ENCODE measurements at places on chromosomes 3 and 15.

- no peak for DNase-seq
These were observed 6.1 kb upstream of the HGD start for GRCh38 chr3:120688121-120688520.

DNA sequence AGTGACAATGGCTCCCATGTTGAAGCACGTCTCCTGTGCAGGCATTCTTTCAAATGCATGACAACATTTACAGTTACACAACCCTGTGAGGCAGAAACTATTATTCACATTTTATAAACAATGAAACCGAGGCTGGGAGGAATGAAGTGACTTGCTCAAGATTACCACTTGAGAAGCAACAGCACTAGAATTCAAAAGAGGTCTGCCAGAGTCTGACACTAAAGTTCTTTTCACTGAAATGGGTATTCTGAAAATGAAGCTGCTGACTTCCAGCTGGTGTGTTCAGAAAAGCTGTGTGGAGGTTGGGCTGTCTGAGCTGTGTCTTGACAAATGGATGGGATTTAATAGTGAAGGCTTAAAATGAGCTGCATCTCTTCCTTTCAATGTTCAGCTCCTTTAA, 104.4 kb downstream of the THSD4 start:
- no peak for DNase-seq

- DNase-seq, result no peak
These were observed 160.0 kb upstream of the PRICKLE2 start for GRCh38 chr3:64385277-64385676.

DNA sequence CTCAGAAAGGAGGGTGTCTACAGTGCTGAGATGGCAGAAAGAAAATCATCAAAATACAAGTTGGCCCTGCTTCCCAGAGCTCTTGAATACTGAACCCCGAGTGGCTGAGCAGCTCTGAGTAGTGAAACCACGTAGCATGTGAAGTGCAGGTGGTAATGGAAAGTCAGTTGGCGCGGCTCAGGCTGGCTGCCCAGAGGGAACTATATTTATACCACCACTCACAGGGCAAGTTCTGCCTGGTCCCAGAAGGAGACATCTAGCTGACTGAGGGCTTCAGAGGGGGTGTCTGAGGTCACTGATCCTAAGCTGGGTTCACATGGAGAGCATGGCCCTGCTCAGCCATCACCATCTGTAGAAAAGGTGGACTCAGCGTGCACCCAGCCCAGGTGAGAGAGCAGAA, 129.6 kb upstream of the AGBL1 start:
- no peak for DNase-seq

DNA sequence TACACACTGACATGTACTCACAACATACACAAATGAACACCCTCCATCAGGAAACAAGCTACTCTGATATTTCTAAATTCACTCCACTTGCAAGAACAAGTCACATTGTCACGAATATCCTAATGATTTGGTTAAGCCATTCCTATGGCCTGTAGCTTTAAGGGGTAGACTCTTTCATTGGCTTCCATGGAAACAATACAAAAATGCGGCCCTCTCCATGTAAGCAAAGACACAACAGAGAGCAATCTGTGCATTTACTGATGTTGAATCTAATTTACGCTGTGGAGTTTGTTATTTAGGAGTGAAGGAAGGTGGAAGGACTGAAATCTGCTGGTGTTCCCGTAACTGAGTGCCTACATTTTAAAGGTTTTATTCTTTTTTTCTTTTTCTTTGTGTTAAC, 114.5 kb downstream of the FMN1 start:
- DNase-seq, result no peak

- DNase-seq, result peak; percentile 86
These were observed 1.9 kb upstream of the ARL6IP5 start for GRCh38 chr3:69082805-69083204.

DNA sequence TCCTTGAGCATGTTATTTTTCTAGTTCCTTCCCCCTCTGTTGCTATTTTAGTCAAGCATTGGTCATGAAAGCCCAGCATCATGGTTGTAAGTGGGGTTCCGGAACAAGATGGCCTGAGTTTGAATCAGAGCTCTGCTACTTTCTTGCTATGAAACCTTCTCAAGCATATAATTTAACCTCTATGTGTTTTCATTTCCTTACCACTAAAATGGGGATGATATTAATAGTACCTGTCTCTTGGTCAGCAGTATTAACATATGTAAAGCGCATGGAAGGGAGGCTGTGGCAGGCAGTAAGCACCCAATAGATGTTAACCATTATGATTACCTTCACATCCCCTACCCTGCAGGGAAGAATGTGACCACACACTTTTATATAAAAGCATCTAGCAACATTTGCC, 14.3 kb upstream of the SPRED1 start:
- DNase-seq, result no peak

- DNase-seq, result no peak
These were observed 190.8 kb downstream of the ADAMTSL3 start for GRCh38 chr15:83844742-83845141.

- DNase-seq, result no peak
These were observed 47.3 kb upstream of the USP50 start for GRCh38 chr15:50593761-50594160.

DNA sequence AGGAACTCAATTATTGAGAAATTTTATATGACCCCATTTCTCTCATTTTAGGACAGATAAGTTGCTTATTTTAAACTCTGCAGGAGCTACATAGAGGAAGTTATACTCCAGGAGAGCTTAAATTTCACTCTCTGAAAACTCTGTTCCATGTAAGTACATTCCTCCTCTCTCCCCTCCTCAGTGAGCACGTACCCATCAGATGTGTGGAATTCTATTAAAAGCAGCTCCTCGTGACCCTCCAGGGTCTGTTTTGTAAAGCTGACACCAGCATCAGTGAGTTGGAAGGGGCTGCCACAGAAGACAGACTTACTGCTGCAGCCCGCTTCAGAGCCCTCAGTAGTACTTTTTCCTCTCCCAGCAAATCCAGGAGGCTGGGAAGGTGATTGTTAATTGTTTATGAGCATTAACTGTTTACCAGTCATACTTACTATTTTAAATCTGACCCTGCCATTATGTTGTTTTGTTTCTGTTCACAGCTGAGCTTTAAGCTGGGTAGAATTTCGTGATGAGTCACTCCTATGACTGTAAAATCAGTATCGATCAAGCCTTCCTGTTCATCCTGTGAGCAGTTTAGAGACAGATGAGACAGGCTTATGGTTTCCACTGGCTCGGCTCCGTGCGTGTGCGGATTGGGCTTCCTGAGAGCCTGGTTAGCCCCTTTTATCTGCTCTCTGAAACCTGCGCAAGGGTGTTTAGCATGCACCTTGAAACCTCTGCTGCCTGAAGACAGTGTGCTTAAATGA, 20.4 kb downstream of the IGF1R start:
- DNase-seq, result no peak

GRCh38 chr3:51967384-51968169, at the start of gene PCBP4:
Gene PCBP4 (minus strand): TSS chr3:51967454. CDS start chr3:51961240, 6,214 bp downstream.
- peak; percentile 54 for DNase-seq

- no peak for DNase-seq
These were observed 27.8 kb downstream of the ARHGEF3 start for GRCh38 chr3:56773986-56774385.

DNA sequence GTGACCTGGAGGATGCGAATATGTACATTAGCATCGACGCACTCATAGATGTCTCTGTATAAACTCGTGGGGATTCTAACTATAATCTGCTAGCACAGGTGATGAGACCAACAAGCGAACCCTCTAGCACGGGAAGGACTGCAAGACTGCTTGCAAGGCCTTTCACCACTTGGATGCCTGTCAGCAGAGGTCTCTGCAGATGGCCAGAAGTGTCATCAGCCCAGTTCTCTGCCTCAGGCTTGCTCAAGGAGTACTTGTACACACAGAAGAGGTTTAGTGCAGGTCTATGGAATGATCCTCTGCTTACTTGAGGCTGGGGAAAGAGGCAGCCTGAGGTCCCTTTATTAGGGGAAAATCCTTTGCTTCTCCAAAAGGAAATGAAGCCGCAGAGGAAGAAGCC, 48.1 kb downstream of the EDEM1 start:
- DNase-seq, result no peak

GRCh38 chr15:69468241-69469121, 15.9 kb downstream of the RPLP1 start:
- peak; percentile 90 for DNase-seq

GRCh38 chr3:15556512-15556911, 35.0 kb upstream of the COLQ start:
- peak; percentile 45 for DNase-seq

GRCh38 chr15:84946772-84947489, 34.7 kb upstream of the PDE8A start:
- DNase-seq, result no peak

DNA sequence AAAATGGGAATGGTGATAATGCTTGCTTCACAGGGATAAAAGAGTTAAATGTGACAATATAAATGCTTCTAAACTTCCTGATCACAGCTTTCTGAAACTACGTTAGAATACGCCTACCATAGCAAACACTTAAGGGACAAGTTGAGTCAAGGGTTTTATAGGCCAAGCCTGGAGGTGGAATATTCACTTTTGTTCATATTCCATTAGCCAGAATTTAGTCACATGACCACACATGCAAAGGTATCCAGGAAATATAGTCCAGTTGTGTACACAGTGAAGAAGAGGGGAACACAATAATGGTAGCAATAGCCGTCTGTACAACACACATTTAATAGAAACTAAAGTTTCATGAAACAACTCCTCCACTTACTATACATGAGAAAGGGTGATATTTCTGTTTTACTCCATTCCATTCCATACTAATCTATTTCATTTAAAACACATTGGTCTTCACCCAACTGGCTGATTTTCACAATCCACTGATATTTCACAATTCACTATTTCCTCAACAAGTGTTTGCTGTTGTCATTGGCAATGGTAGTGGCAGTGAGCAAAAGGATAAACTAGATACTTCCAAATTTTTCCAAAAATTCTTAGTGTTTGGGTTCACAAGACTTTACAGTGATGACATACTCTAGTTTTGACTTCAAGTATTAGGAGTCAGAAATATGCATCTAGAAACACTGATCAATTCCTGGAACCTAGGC, 270.9 kb downstream of the ERC2 start:
- no peak for DNase-seq

DNA sequence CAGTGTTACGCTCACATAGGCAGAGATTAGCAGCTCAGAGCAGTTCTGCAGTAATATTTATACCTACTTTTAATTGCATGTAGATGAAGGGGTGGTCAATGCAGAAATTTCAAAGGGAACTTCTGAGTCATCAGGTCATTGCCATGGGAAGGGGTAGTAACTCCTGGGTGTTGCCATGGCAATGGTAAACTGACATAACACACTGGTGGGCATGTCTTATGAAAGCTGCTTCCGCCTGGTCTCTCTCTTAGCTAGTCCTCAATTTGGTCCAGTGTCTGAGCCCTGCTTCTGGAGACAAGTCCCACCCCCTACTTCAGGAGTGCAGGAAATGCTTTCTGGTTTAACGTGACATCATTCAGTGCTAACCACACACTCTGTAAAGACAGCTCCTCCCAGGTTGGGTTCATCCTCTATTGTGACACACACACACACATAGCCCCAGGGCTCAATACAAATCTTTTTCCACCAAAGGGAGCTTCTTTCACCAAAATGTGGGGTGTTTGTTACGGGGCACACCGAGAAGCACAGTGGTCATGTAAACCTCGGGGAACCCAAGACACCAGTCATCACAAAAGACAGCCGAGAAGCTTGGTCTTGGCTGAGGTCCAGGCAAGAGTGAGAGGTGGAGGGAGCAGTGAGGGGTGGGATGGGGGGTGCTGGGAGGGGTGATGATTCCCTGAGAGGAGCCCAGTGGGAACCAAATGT, 74.5 kb downstream of the TLE3 start:
- peak; percentile 82 for DNase-seq

DNA sequence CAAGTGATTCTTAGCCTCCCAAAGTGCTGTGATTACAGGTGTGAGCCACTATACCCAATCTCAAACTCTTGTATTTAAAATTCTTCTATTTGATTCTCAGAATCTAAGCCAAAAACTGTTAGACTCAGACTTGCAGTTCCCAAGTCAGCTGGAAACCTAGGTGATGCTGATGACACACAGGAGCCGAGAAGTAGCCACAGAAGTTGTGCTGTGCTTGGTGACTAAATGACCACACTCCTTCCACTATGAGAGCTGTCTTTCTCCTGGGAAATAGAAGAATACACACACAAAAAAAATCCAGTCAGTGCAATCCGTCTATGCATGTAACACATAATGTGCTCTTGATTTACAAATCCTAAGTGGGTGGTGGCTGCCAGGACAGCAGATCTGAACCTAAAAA, 33.9 kb downstream of the ILDR1 start:
- DNase-seq, result no peak

- no peak for DNase-seq
These were observed at the start of gene MKRN2OS for GRCh38 chr3:12545473-12545791. Gene MKRN2OS (minus strand): TSS chr3:12545499. CDS start chr3:12545464, 35 bp downstream.

DNA sequence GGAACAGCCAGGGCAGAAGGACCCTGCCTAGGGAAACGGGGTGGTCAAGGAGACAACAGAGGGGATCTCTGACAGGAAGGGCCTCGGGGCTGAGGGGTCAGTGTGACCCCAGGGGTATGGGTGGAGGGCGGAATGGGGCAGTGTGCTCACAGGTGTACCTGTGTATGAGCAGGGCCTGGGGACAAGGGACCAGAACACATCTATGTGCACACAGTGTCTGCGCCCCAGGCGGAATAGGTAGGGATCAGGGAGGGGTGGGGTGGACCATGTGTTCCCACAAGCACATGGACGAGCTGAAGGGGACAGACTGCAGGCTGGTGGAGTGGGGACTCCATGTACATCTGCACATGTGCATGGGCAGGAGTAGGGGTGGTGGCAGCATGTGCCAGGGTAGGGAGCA, 5.0 kb upstream of the TLR9 start:
- no peak for DNase-seq

DNA sequence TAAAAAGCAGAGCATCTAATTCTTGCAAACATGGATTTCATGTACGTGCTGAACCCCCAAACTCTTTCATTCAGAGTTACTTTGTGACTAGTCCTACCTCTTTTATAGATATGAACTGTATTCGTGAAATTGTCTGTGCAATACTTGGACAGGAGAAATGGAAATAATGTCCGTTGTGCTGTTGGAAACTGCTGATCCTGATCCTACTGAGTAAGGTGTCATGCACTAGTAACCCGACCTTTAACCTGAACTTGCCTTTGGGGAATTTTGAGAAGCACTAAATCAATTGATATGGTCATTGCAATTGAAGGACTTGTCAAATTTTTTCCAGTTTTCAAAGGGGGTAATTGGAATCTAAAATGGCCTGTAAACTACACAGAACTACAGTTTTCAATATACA, 856.4 kb downstream of the ROBO1 start:
- no peak for DNase-seq

DNA sequence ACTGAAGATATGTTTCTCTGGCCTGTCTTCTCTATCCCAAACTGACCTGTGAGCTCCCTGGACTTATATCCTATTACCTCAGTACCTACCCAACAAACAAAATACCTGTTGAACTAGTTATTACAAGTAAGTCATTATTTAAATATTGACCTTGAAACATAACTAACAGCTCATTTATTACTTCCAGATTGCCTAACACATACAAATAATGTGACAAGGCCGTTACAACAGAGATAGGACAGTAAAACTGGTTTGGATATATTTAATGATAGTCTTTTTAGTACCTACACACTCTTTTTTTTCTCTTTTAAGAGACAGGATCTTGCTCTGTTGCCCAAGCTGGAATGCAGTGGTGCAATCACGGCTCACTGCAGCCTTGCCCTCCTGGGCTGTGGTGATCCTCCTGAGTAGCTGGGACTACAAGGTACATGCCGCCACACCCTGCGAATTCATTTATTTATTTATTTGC, 145.0 kb downstream of the ADAM10 start:
- DNase-seq, result no peak

GRCh38 chr3:45730409-45731154, 41.4 kb downstream of the SACM1L start:
- DNase-seq, result no peak
